Smooth muscle cell of the brain vasculature (primary cell): ENCODE measurements at places on chromosomes 13 and 19.

- DNase-seq: peak; percentile 15
Observed at GRCh38 chr19:51514866-51515481, 13.4 kb upstream of the SIGLEC12 start.

DNA sequence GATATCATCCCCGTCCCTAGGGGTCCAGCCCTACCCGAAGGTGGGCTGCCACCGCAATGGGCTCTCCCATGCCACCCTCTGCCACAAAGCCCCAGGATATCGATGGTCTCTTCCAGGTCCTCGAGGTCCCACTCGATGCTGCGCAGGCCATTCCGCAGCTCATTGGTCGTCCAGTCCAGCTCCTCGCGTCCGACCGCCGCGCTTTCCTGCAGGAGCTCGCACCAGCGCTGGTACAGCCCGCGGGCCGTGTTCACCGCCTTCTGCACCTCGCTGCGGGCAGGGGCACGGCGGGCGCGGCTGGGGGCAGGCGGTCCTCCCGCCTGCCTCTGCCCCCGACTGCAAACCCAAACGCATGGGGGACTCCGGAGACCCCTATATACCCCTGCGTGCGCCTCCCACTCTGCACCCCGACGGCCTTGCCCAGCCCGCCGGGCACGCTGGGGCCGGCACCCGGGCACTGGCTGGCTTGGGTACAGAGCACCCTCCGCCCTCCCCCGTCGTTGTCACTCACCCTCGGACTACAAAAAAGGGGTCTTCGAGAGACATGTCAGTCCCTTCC is 468 bp downstream of the STX10 start:
- DNase-seq: no peak

- DNase-seq: no peak
Observed at GRCh38 chr19:47107953-47108746, 5.4 kb downstream of the ZC3H4 start.

GRCh38 chr19:42154471-42155323 is 22.5 kb upstream of the POU2F2 start:
- DNase-seq: no peak

DNA sequence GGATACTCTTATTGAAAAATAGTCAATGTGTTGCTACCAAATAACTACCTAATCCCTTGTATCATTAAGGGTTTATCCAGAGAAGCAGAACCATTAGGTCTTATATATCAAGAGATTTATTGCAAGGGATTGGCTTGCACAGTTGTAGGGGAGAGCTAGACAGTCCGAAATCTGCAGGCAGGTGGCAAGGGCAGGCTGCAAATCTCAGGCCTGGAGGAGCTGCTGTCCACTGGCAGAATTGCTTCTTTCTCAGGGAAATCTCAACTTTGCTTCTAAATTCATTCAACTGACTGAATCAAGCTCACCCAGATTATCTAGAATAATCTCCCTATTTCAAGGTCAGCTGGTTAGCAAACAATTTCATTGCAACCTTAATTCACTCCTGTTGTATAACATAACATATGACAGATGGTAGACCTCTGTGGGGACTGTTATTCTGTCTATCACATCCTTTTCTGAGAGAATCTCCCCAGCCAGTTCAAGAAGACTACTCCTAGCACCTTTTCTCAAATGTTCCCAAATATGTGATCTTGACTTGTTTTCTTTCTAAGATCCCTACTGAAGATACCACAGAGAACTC is 194.2 kb downstream of the NHLRC3 start:
- no peak for DNase-seq

- DNase-seq: no peak
Observed at GRCh38 chr19:4707956-4708650, 15.5 kb downstream of the DPP9 start.
